Right renal pelvis (tissue), 4 donors: ENCODE measurements at places on chromosomes 13 and 19.

DNA sequence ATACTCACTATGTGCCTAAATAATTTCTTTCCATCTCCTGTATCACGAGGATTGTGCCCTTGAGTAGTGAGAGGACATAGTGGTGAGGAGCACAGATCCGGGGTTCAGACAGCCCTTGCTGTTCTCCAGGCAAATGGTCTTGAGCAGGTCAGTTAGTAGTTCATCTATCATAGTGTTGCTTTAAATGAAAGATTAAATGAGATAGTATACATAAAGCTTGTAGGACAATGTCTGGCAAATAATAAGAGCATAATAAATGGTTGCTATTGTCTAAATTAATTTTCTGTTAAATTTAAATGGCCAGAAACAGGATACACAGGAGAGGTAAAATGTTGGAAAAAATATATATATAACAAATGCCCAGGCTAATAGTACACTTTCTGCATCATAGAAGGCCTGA is 23.4 kb downstream of the FAM124A start:
- DNase-seq: no peak

DNA sequence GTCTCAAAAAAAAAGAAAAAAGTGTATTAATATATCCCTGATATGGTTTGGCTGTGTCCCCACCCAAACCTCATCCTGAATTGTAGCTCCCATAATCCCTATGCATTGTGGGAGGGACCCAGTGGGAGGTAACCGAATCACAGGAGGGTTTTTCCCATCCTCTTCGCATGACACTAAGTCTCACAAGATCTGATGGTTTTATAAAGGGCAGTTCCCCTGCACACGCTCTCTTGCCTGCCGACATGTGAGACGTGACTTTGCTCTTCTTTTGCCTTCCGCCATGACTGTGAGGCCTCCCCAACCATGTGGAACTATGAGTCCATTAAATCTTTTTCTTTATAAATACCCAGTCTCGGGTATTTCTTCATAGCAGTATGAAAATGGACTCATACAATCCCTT is 17.7 kb downstream of the STK24 start:
- DNase-seq: no peak

DNA sequence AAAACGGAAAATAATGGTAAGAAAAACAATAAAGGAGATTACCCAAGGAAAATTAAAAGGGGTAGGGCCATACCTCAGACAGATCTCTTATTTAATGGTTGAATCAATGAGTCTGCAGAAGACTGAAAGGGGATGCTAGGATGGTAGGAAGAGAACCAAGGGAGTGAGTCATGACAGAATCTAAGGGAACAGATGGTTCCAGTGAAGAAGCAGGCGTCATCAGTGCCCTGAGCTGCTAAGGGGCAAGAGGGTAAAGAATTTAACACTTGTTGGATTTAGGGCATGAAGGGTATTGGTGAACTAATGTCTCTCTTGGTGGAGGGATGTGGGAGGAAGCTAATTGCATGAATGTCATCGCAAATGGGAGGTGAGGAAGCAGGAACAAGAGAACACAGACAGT is 329.2 kb upstream of the TSHZ3 start:
- no peak for DNase-seq

DNA sequence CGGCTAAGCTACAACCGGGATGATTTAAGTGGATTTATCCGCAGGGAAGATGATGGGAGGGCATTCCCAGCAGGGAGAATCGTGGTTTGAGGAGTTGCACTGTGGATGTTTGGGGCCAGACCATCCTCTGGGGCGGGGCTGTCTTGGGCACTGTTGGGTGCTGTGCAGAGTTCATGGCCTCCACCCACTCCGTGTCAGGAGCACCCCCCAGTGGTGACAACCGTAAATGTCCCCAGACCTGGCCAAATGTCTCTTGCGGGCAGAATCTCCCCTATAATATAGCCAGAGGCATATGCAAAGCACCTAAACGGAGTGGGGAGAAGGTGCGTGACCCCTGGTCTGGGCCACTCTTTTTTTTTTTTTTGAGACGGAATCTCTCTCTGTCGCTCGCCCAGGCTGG is 40.2 kb downstream of the SMIM24 start:
- DNase-seq: no peak
